ENCODE measurements at places on chromosomes 3 and 15.
A peak's percentile ranks its signal among the peaks of the same experiment; 100 is the strongest.

DNA sequence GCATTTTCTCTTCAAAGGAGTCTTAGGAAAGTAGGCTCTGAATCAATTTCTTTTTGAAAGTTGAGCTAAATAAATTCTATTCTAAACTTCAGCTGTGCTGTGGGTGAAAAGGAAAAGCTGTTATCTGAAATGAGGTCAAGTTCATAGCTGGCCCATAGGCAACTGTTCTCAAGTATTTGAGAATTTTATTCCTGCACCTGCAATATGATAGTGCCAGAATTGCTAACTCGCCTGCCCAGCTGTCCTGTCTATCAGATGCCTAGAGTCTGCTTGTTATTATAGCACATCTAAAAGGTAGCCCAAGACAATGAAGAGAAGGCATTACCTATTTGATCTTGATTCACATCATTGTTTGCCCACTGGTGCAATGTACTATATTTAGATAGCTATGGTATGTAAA, 798.7 kb downstream of the DIPK2A start:
- DNase-seq = no peak

GRCh38 chr3:72145506-72146380, 360.8 kb upstream of the PROK2 start:
- DNase-seq = no peak

DNA sequence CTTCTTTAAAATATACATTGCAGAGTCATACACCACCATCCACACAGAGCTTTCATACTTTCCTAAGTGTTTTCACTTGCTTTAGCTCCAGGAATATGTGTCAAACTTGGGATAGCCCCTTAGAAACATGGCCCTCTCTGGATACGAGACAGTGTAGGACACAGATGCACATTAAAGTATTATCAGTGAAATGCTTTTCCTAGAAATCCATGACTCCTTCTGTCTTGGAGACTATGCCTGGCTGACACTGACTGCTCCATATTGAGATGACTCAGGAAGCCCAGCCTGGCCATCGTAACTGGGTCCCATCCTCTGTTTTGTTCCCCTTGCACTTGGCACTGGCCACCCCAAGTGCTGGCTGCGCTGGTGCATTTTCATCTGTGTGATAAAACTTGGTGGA, 204.8 kb downstream of the PDZRN3 start:
- no peak for DNase-seq

DNA sequence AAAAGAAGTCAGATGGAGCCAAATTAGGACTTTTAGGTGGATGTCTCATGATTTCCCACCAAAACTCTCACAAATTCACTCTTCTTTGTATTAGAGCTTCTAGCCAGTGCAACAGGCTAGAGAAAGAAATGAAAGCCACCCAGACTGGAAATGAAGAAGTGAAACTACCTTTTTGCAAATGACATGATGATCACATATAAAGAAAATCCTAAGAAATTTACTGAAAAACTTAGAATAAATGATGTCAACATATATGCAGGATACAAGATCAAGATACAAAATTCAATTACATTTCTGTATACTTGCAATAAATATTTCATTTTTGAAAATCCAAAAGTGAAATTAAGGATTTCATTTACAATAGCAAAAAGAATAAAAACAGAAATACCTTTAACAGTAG, 110.8 kb downstream of the LRIG1 start:
- no peak for DNase-seq

DNA sequence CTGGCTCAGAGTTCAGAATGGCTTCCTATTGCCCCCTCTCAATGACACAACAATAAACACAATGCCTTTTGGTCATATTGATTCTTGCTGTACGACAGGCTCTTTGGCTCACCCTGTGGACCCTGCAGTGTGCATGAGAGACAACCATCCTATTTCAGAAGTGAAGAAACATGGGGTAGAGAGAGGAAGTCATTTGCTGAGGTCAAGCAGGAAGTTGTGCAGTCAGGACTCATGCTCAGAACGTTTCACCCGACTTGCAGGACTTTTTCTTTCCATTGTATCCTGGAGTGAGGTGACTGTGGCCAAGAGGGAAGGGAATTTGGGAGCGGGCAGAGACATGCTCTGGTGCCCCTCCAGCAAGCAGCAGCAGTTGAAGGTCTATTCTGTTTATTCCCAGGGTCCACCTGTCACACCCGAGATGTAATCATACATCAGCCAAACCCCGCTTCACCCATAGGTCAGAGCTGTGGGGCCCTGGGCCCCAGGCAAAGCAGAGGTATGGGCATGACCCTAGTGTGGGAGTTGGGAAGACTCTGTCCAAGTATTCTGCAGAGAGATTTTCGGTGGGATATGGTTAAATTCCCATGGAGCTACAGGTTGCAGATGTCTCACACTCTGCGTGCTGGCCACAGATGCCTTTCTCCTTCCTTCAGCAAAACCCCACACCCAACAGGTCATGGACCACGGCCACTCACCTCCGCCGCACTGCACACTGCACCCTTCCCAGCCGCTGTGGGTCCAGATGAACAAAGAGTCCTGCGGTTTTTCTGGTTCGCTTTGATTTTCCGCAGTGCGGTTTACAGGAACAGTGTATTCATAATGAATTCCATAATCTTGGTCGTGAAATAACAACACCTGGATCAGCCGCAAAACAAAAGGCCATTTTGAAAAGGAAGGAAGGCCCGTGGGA, 290.6 kb downstream of the ADAMTS17 start:
- DNase-seq = no peak

DNA sequence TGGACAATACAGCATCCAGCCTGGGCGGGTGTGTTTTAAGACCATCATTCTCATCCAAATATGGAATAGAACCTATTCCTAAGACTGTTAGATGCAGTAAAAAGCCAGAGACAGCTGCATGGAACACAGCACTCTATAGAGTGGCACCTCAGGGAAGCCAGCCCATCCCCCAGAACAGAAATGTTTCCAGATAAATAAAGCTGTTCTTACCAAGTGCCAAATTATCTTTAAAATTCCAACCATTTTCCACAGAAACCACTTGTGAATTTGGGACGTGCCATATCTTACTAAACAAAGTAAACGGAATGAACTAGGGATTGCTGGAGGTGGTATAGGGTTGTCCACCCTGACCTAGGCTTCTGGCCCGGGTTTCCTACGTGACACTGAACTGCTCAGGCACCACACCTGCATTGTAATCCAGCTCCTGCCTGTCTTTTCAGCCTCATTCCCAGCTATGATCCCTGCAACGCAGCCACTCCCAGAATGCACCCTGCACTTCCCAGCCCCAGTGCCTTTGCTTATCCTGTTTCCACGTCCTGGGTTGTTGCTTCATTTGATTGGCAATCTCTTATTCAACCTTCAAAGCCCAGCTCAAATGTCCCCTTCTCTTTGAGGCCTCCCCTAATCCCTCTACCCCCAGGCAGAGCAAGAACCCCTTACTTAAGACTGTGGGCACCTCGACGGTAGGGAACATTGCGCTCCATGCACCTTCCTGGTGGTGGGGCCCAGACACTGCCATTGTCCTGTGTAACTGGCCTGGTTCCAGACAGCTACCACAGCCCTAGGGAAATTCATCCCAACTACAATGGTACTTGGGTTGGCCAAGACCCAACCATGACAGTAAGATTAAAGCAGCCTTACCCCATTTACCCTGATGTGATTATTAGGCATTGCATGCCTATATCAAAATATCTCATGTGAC, 100.2 kb downstream of the IQSEC1 start:
- no peak for DNase-seq

GRCh38 chr3:27540231-27540630, 56.0 kb upstream of the SLC4A7 start:
- DNase-seq = no peak

- DNase-seq = no peak
Observed at GRCh38 chr3:88058306-88058580, 562 bp downstream of the CGGBP1 start.

DNA sequence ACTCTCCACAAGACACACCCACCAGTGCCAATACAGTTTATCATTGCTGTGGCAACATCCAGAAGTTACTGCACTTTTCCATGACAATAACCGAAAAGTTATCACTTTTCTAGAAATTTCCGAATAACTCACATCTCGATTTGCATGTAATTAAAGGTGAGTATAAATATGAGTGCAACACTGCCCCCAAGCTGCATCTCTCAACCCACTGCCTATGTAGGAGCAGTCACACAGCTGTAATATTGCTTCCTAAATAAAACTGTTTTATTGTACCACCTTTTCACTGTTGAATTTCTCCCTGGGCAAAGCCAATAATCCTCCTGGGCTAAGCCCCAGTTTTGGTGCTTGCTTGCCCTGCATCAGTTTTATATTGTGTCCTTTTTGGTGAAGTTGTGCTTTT, 601.0 kb upstream of the EPHA6 start:
- no peak for DNase-seq

DNA sequence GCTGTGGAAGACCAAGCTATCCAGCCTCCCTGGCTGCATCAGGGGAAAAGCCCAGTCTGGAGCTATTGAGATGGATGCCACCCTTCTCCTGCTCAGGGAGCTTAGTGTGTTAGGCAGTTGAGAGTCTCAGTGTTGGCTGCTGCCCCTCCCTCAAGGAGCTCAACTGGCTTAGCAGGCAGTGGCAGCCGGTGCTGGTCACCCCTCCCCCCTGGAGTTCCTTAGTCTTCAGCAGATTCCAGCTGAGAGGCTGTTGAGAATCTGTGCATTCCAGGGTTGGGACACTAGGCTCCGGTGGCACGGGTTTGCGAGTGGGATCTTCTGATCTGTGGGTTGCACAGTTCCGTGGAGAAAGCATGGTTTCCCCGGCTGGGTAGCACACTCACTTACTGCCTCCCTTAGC, 883.8 kb downstream of the NSUN3 start:
- DNase-seq = no peak

GRCh38 chr15:60912984-60913697, 316.0 kb downstream of the RORA start:
- no peak for DNase-seq

DNA sequence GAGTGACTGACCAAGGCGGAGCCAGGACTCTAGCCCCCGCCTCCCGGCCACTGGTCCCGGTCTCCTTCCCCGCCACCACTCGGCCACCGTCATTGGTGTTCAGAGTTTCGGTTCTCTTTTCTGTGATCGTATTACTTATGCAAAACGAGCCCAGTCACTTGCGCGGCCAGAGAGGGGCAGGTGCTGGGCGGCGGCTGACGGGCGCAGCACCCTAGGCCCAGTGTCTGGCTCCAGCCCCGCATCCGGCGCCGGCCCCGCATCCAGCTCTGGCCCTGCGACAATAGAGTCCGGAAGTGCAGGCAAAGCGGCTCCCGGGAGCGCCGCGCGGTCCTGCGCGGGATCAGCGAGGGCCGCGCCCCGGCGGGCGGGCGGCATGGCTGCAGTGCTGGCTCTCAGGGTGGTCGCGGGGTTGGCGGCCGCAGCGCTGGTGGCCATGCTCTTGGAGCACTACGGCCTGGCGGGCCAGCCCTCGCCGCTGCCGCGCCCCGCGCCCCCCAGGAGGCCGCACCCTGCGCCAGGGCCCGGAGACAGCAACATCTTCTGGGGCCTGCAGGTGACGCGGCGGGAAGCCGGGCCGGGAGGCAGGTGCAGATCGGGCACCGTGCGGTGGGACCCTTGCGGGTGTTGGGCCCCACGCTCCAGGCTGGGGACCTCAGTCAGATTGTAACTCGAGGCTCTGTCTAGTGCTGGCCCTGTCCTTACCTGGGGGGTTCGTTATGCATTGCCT, at the start of gene TMEM62:
Gene TMEM62 (plus strand): TSS at position 157 of the 727 bp plus-strand sequence. CDS start 217 bp downstream, at position 374.
- DNase-seq = peak; percentile 67

DNA sequence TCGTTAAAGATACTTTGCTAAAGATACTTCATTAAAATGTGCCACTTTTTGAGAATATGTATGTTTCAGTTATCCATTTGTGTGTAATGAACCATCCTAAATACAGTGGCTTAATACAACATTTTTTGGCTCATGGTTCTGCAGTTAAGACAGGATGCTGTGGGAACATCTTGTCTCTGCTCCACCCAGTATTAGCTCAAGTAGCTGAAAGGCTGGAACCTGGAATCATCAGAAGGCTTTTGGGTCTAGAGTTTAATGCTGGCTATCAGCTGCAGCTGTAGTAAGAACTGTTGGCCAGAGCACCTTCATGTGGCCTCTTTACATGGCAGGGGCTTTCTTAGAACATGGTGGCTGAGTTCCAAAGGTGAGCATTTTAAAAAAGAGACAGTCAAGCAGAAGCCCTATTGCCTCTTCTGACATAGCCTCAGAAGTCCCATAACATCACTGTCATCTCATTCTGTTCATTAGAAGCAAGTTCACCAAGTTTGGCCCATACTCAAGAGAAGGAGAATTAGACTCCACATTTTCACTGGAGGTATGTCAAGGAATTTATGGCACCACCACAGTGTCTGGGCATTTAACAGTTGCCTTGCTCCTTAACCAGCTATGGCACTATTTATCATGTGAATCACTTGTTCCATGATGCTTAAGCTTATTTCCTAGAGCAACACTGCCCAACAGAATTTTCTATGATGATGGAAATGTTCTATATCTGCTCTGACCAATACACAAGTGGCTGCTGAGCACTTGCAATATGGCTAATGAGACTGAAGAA, 70.4 kb upstream of the PDZRN3 start:
- no peak for DNase-seq

GRCh38 chr3:53263907-53264306, 8.1 kb upstream of the TKT start:
- no peak for DNase-seq

- DNase-seq = no peak
Observed at GRCh38 chr3:50671331-50671730, 3.4 kb upstream of the DOCK3 start.

Data from NK-92 treated with Interleukin-12 subunit alpha and Interleukin-12 subunit beta, amount 100 ng/mL, for 24 hours (cell line).